ENCODE measurements at places on chromosomes 5 and 9.

DNA sequence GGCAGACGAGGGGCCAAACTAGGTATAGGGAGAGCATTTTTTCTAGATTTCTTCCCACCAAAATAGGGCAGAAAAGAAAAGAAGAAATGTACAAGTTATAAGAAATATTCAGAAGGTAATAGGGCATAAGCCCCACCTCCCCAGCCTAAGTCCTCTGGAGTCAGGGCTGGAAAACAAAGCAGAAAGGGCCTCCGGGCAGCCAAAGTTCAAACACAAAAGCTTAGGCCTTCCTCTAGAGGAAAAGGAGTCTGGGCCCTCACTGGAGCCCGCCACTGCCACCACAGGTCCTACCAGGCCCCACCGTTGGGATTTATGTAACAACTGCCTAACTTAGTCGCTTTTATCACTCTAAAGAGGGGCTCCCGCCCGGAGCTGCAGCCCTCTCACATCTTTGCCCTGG is 27.6 kb downstream of the TBC1D2 start:
- DNase-seq = no peak

DNA sequence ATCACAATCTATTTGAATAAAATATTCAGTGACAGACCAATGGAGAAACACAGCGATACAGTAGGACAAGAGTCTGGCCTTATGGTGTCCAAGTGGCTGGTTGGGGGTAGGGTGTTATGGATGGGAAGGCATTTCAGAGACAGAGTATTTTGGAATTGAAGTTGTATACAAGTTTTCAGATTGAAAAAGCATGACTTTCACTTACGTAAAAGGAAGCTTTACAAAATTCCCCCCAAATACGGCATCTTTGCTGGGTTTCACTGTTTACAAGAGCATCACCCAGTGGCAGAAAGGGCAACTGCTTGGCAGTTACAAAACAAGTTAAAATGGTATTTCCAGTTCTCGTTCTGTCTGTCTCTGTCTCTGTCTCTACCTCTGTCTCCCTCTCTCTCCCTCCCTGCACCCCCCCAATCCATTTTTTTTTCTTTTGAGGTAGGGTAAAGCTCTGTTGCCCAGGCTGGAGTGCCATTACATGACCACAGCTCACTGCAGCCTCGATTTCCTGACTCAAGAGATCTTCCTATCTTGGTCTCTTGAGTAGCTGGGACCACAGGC is 86.2 kb downstream of the PTPN3 start:
- DNase-seq = no peak

- no peak for DNase-seq
These were observed 37.2 kb downstream of the GPBP1 start for GRCh38 chr5:57211039-57211438.

- DNase-seq = no peak
These were observed 100.4 kb upstream of the SAP30L start for GRCh38 chr5:154345255-154345952.

DNA sequence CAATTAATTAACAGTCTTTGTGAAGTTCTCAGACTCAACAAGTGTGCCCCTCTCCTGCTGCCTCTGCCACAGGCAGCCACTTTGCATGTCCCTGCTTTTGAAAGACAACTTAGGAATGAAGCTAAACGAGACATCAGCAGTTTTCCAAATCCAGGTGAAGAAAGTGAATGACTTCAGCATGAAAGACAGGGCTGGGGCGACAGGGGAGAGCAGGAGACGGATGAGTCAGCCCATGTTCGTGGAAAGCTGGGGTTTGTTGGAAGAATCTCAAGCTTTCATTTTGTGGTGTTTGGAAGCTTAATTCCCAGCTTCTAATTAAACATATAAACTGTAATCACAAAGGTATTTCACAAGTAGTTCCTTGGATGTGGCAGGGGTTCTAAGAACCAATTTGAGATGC is 207.8 kb upstream of the MAP3K1 start:
- peak; percentile 50 for DNase-seq

GRCh38 chr9:81113453-81114124 is 575.8 kb downstream of the TLE1 start:
- DNase-seq = no peak

DNA sequence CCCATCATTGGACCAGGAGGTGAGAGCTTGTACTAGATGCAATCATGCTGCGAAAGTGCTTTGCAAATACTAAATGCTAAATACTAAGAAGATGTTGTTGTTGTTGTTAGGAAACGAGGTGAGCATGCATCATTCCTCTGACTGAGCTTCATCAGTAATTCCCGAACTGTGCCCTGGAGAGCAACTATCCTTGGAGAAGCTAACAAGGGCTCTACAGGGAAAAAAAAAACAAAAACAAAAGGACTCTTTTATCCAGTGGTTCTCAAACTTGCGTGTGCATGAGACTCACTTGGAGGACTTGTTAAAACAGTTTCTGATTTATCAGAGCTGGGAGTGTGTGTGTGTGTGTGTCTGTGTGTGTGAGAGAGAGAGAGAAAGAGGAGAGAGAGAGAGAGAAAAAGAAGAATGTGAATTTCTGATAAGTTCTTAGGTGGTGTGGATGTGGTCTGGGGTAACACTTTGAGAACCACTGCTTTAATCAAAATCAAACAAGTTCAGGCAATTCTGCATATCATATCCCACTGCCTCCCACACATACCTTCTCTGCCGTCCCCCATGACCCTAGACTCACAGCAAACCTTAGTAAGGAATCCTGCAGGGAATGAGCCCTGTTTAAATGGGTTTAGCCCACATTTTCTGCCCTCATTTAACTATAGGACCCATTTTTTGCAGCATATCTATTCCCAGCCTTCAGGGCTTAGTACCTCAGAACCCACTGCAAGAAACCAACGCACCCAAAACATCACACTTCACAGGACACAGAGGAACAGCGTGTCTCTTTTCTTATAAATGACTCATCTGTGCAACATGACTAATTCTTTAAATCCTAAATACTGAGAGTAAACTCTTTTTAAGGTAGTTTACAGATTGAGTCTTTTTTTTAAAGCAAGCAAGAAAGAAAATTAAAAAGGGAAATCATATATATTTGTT is 48.9 kb downstream of the PDE6A start:
- no peak for DNase-seq

GRCh38 chr9:98092613-98092931 is 26.4 kb downstream of the TRIM14 start:
- no peak for DNase-seq

- DNase-seq = no peak
These were observed 4.8 kb downstream of the CD274 start for GRCh38 chr9:5455181-5455580.

DNA sequence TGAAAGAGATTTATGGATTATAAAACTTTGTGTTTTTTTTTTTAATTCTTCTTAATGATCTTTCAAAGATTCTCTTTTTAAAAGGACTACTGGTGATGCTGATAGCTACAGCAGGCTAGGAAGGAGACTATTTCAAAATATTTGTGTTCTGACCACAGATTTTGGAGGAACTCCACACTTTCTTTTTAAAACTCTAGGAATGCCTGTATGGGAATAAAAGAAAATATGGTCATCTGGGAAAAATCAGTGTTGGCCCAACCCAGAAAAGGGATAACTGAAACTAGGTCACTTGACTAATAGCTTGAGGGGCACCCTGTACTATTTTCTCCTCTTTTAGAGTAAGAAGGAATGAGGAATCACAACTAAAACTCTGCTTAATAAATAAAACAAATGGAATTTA is 97.6 kb upstream of the ADAMTS19 start:
- no peak for DNase-seq

DNA sequence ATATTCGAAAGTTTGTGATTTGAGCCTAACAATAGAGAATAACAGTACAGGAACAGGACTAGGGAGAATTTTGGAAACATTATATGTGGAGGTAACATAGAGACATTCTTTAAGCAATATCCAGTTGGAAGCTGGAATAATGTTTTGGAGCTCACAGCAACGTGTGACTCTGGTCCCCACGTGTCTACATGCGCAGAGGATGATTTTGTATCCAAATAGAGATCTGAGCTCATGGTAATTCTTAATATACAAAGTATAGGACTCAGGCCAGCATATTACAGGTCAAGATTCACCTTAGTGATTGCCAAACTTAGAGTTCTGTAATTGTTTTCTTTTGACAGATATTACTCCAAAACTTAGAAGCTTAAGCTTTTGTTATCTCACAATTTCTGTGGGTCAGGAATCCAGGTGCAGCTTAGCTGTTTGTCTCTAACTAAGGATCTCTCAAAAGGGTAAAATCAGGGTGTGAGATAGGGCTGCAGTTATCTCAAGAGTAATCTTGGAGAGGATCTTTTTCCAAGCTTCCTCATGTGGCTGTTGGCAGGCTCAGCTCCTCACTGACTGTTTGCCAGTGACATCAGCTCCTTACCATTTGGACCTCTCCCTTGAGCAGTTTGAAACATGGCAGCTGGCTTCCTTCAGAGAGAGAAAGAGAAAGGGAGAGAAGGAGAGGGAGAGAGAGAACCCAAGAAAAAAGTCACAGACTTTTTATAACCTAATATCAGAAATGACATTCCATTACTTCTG is 272.0 kb upstream of the ZNF462 start:
- no peak for DNase-seq

DNA sequence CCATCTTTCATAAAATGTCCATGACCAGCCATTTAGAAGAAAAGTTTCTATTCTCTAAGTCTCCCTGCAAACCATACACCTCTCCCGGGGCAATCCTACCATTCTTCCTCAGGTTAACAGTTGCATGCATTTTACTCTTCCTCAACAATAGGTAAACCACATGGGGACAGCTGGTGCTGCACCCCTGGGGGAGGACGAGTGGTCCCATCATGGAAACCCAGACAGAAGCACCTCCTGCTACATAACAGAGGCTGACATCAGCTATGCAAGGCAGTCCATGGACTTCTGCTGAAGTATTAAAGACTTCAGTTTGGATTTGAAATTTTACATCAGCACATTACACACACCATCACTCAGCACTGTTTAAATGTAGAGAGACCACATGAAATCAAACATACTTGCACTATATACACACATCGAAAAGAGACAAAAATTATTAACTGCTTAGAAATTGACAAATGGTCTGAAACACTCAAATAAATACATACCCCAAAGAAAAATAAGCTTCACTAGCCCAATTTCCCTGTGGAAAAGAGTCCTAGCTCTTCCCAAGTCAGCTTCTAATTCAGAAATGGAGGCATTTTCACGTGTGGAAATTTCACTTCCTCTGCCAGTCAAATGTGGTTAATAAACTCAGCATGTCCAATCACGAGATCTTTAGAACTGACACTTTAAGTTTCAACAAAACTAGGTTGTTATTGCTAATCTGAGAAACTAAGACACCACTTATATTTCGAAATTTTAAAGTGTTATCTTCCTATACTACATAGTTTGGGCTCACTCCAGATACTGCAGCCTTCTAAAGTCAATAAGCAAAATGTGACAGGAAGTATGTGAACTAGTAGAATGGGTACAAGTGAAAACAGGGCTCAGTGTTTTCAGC is 173.4 kb downstream of the ROR2 start:
- DNase-seq = no peak

DNA sequence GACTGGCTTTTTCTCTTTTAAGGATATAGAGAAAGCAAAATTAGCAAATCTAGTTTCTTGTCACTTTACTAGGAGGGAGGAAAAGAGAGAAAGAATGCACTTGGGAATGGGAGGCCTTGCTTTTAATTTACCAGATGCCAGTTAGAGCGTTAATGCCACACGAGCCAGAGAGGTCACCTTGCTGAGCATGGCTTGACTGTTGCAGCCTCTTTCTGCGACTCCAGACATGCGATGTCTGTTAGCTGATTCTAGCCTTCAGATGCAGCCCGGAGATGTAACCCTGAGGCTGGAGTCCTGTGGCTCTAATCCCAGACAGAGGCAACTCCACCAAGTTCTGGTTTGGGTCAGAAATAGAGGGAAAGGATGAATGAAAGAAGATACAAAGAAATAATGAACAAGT is 152.5 kb downstream of the TRIO start:
- DNase-seq = no peak

DNA sequence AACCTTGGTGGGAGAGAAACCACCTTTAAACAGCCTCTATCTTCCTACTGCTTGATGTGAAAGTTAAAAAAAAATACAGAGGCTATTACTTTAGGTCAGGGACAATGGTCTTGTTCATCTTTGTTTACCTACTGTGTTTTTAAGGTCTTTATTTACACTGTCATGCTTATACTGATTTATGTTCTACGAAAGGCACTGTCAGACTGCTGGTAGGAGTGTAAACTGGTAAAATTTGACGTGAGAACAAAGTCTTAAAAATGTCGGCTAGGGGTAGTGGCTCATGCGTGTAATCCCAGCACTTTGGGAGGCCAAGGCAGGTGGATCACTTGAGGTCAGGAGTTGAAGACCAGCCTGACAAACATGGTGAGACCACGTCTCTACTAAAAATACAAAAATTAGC is 42.1 kb upstream of the ELOVL7 start:
- no peak for DNase-seq

DNA sequence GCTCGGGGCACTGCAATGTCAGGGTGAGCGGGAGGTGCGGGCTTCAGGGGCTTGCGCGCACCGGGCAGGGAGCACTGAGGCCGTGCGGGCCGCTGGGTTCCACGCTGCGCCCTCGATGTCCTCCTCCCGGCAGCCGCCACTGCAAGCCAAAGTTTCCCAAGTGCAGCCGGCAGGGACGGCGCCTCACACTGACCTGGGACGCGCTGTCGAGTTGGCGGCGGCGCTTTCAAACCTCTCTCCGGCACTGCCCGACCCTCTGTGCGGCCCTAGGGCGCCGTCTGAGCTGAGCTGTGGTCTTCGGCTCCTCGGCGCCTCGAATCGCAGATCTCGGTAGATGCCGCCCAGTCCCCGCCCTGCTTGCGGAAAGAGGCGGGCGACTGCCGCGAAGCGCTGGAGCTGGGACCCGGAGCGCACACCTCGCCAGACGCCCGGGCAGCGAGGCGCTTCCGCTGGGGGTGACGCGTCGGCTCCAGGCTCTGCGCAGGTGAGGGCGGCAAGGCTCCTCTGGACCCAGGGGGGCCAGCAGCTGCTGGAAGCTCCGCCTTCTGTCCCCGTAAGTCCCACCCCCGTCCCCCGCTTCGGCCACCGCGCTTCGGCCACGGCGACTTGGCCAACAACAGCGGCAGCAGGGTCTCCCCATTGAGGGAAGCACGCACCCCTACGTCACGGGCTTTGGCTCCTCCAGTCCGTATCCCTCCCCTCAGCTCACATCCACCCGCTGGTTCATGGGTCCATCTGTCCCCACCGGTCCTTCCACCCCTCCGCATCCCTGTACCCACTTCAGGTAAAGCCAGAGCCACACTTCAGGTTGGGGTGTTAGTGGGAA is at the start of gene ANKRD34B:
ANKRD34B (minus strand) TSS at position 320 of the 826 bp plus-strand sequence. CDS start 10,261 bp downstream, outside the sequence.
- no peak for DNase-seq

DNA sequence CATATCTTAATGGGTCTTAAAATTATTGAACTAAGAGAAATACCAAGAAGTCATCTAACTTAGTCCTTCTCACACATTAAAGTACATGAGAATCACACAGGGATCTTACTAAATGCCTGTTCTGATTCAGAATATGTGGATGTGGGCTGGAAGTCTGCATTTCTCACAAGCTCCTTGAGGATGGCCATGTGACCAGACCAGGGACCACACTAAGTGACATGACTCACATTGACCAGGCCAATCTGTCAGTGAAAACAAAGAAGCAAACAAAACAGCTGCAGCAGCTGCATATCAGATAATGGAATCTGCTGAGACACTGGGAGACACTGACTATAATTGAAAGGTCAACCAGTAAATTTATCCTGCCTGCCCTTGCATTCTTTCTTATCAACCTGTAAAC is 110.5 kb downstream of the ADAMTS12 start:
- DNase-seq = no peak

- DNase-seq = no peak
These were observed 90.8 kb downstream of the SUSD1 start for GRCh38 chr9:112084334-112084733.
